ENCODE measurements at places on chromosomes 3 and 15.

DNA sequence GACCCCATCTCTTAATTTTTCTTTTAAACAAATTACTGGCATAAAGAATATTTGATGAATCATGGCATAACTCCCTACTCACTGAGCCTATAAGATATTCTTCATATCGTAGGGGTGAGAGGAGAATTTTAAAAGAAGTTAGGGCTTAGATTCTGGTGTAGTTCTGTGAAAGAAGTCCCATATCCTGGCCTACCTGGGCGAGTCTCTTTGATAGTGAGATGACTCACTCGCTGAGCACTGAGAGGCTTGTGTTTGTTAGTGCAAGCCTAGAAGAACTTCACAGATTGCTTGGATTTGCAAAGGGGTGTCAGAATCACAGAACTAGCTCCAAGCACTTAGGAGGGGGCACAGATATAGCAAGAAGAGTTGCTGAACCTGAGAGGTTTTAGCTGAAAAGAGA lies 133.8 kb upstream of the TMC3 start:
- DNase-seq, result no peak

GRCh38 chr3:139332092-139332491 lies 11.7 kb upstream of the MRPS22 start:
- DNase-seq, result no peak

DNA sequence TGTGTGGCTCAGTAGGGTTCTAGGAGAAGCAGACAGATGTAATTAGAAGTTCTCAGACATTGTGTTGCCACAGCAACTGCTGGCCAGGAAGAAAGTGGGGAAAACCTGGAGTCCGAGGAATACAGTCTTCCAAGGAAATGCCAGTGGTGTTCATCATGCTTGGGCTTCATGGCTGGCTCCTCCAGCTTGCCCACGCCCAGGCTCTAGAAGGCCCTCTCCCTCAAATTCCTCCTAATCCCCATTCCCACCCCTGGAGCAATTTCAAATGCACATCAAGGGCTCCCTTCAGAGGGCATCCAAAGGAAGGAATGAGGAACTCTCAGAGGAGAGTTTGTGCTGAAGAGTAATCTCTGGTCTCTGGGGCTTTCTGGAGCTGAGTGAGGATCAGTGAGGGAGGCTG lies 21.9 kb downstream of the FSTL1 start:
- DNase-seq, result no peak

DNA sequence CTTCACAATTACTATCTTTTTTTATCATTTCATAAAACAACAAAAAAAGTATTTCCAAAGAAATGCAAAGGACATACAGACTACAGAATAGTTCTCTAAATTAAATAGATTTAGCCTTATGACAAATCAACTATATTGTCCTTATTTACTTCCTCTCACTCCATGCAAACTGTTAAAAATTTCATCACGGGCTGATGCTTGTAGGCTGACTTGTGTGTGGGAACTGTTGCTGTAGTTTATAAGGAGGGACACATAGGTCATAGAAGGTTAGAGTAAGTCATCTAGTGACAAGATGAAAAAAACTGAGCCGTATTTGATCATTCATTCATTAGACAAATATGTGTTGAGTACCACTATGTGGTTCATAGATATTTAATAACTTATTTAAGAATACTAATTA lies 232.5 kb upstream of the TBL1XR1 start:
- no peak for DNase-seq

- peak; percentile 99 for DNase-seq
Measured at GRCh38 chr3:169771497-169772304, 1.5 kb upstream of the MYNN start.

DNA sequence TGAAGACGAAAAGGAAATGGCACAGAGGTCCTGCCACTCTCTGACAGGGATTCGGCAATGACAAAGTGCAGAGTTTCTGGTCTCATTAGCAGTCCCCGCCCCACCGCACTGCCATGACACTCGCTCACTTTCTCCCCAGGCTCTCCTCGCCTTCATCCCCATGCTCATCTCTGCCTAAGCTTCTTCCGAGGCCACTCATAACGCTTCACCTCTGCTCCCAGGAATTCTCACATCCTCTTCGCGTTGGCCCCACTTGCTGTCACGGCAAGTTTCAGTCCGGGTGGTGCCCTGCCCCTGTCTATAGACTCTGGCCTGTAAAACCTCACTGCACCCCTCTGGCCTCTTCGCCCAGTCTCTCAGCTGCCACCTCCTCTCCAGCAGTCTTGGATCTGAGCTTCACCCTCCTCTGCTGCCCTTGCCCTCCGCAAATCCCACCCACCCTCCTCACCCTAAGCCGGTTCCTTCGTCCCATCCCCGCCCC lies 654 bp downstream of the RUBCN start:
- no peak for DNase-seq

DNA sequence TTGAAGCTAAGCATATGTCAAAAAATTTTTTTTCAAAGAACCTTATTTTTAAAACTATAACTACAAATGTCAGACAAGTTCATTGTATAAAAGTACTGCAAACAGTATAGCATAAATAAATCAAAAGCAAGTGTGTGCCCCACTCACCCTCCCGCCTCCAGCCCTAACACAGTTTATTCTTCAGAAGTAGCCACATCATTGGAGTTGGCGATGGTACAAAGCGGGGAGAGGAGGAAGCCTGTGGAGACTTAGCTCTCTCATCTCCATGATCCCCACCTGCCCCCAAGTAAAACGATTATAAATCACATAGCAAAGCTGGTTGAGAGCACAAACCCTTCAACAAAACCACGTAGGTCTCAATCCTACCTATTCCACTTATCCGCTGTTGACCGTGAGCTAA lies 33.6 kb downstream of the FOXP1 start:
- no peak for DNase-seq

- DNase-seq, result peak; percentile 50
Measured at GRCh38 chr3:97121386-97121785, 307.0 kb downstream of the EPHA6 start.

GRCh38 chr3:195703776-195704175 lies 17.0 kb upstream of the MUC20 start:
- DNase-seq, result no peak

DNA sequence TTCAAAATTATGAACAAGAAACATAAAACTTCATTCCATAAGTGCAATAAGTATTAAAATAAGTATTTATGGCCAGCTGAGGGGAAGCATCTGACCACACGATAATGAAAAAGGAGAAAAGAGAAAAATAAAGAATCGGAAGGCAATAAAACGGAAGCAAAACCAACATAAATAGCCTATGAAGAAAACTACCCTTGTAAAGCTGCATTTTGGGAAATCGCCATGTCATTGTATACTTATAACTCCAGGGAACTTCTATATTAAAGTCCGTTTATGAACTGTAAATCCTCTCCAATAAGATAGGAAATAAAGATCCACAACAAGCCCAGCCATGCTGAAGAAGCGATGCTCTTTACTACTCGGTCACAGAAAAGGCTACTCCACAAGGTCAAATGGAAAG lies 47.7 kb downstream of the MORC1 start:
- DNase-seq, result no peak

- DNase-seq, result no peak
Measured at GRCh38 chr3:112539825-112540650, 21.7 kb downstream of the ATG3 start.

GRCh38 chr15:31516874-31517273 lies 190.2 kb downstream of the KLF13 start:
- DNase-seq, result no peak

GRCh38 chr15:79193103-79193502 lies 89.4 kb upstream of the ANKRD34C start:
- peak; percentile 92 for DNase-seq

GRCh38 chr15:96182736-96183513 lies 147.6 kb upstream of the NR2F2 start:
- no peak for DNase-seq

DNA sequence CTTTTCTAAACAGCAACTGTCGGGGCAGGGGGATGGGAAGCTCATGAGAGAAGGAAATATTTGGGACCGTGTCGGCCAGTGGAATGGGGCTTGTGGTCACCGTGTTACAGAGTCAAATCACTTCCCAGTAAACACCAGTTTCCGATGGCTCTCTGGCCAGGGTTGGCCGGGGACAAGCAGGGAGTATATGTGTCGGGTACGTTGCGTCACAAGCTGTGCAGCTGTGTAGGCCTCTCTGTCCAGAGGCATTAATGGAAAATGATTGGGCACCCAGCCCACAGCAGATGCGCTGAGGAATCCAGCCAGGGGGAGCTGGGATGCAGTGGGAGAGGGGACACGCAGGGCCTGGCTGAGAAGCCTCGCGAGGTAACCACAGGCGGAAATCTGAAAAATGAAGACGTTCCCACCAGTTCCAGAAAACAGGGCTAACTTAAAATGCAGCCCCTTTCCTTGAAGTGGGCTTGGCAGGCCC lies 15.8 kb upstream of the ALDH1A3 start:
- DNase-seq, result no peak

DNA sequence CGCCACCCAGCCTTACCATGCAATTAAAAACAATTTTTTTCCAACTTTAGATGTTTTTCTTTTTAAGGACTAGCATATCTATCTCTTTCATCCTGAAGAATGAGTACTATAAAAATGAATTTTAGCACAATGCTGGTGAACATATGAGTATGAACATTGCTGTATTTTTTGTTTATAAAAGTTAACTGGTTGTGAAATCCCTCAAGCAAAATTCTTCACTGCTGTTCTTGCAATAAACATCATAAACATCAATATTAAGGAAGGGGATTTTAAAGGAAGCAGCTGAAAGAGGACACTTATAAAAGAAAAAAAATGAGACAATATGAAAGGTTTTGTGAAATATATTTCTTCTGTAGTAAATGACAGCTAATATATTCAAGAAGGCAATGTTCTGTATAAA lies 3.0 kb downstream of the PLSCR4 start:
- DNase-seq, result no peak

GRCh38 chr15:52496776-52497470 lies 31.8 kb downstream of the MYO5A start:
- DNase-seq, result no peak

DNA sequence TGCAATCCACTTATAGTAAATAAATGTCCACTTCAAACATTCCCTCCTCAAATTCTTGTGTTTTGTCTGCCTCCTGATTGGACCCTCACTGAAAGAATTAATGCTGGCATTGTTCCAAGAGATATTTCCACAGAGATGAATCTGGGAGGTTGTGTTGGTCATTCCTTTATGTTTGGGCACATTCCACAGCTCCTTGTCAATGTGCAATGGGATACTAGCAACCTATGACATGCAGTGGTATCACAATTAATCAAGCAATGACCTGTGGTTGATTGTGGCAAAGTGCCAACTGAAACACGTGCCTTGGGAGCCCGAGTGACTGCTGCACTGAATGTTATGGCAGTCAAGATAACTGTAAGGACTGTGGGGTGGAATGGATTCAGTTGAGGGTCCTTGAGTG lies 55.0 kb upstream of the SNRPN start:
- no peak for DNase-seq

DNA sequence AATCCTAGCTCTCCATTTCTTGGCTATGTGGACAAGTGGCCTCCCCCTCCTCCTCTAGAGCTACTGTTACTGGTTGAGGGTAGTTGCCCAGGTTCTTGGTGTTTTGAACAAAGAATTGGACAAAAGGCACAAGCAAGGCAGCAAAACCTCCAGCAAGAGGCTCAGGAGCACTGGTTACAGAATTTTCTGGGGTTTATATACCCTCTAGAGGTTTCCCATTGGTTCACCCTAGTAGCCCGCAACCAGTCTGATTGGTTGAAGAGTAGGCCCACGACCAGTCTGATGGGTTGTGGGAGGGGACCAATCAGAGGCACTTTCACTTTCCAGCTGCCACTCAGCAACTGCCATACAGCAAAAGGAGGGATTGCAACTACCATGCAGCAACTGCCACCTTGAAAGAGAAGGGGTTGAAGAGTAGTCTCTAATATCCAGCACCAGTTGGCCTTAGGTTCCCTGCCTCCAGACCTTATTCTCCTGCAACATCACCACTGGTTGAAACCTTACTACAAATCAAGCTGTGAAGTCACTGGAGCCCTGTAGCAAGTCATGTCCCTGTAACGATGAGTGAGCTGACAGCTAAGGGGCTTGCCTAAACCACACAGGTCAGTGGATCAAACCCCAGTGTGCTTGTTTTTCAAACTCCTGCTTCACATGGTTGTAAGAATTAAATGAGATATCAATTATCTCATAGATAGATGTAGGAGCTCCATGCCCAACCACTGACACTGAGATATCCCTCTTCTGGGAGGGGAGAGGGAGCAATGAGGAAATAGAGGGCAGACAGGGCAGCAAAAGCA lies 2.9 kb upstream of the C15orf39 start:
- peak; percentile 55 for DNase-seq

DNA sequence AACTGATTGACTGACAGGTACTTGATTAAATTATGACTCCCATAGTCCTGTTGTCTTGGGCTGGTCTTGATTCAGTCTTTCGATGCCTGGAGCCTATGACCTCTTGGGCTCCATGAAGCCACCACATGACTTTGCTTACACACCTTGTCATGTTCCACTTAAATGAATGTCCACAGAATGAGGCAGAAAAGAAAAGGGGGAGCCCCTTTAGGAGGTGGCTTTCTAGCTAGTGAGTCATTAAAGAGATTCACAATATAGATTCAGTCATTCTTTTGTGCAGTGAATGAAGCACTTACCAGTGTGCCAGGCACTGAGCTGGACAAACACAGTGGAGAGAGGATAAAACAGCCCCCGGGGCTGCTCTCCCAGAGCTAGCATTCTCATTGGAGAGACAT lies 17.1 kb downstream of the VIPR1 start:
- no peak for DNase-seq

DNA sequence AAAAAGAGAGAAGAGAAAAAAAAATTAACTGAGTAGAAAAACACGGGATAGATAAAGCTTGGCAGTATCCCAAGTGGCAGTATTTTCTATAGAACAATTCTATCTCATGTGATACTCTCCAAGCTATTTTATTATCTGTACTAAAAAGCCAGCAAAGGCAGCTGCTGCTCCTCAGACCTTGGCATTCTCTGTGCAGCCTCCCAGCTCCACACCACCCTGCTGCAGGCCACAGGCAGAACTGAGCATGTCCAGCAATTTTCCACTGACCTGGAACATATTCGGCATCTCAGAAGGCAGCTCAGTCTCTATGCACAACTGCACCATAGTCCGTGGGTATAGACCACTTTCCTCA lies 1161.4 kb downstream of the IGSF11 start:
- DNase-seq, result no peak

DNA sequence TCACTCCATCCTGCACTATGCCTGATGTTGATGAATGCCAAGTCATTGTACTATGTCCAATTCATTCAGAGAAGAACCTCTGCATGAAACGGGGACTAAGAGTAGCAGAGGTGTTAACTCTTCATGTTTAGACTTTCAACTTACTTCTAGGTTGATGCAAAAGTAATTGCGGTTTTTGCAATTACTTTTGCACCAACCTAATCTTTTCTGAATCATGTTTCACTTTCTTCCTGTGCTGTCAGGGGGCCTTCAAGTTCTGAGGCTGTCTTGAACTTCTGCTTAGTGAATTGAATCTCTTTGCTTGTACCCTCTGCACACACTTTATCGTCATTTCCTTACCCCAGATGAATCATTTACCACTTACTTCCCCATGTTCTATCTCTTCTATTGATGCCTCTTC lies 636.2 kb downstream of the NAALADL2 start:
- DNase-seq, result no peak
